Stimulated activated CD4-positive, alpha-beta T cell treated with anti-CD3 and anti-CD28 coated beads, Interleukin-15, amount 100 ng/mL, for 1 hour (primary cell): ENCODE measurements at places on chromosomes 12 and 14.

DNA sequence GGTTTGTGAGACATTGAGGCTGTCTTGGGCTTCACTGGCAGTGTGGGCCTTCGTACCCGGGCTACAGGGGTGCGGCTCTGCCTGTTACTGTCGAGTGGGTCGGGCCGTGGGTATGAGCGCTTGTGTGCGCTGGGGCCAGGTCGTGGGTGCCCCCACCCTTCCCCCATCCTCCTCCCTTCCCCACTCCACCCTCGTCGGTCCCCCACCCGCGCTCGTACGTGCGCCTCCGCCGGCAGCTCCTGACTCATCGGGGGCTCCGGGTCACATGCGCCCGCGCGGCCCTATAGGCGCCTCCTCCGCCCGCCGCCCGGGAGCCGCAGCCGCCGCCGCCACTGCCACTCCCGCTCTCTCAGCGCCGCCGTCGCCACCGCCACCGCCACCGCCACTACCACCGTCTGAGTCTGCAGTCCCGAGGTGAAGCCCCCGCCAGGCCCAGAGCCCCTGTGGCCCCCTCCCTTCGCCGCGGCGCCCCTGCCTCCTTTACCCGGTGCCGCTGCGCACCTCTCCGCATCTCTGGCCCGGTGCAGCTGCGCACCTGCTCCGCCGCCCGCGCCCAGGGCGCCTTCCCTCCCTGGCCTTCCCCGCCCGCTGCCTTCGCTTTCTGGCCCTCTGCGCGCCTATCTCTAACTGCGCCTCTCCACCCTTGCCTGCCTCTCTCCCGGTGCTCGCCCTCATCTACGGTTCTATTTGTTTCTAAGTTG lies at the start of gene ENO2:
Gene ENO2 (plus strand): TSS at position 335 of the 701 bp plus-strand sequence. CDS start 1,253 bp downstream, outside the sequence.
- DNase-seq = peak; percentile 71

DNA sequence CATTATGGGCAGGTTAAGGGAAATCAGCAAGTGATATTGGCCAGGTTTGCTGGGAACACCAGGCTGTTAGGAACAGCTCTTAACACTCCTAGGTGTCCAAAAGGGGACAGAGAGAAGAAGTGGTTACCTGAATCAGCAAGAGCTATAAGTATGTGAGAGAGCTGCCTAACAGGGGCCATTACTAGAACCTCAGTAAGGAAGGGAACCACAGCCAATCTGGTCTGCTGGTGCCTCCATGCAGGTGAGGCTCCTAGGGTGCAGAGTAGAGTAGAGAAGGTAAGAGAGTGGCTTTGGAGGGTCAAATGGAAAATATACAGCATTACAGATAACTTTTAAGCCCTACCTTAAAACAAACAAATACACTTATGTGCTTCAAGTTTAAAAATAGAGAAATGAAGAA lies 36.6 kb upstream of the CCT2 start:
- no peak for DNase-seq

DNA sequence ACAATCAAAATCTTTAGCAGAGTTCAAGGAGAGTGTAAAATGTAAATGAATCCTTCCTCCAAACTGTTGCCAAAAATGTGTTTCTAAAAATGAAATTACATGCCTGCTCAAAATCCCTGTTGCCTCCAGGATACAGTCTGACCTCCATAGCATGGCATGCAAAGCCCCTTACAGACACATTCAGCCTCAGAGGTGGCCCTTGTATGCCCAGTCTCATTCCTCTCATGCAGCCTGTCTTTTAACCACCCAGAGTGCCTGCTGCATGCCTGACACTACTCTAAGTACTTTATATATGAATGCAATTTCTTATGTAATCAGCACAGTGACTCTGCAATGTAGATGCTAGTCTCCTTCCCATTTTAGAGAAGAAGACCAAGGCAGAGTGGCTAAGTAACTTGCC lies 24.4 kb upstream of the PTPRQ start:
- DNase-seq = no peak

- no peak for DNase-seq
Observed at GRCh38 chr12:131087302-131087818, 133.7 kb downstream of the ADGRD1 start.

DNA sequence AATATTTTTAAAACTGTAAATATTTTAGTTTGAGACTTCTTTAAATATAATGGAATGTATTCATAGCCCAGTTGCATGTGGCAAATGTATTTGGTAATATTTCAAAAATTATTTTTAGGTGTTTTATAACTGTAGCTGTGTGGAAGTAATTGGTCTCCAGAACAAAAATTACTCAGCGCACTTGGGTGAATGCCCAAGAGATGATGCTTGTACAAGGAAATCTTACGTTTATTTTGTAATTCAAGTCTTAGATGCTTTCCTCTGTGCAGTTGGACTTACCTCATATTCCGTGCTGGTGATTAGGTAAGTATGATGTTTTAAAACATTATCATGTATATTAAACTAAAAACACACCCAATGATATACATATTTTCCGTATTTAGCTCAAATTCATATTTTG lies 76.7 kb upstream of the SLCO1B1 start:
- DNase-seq = no peak

DNA sequence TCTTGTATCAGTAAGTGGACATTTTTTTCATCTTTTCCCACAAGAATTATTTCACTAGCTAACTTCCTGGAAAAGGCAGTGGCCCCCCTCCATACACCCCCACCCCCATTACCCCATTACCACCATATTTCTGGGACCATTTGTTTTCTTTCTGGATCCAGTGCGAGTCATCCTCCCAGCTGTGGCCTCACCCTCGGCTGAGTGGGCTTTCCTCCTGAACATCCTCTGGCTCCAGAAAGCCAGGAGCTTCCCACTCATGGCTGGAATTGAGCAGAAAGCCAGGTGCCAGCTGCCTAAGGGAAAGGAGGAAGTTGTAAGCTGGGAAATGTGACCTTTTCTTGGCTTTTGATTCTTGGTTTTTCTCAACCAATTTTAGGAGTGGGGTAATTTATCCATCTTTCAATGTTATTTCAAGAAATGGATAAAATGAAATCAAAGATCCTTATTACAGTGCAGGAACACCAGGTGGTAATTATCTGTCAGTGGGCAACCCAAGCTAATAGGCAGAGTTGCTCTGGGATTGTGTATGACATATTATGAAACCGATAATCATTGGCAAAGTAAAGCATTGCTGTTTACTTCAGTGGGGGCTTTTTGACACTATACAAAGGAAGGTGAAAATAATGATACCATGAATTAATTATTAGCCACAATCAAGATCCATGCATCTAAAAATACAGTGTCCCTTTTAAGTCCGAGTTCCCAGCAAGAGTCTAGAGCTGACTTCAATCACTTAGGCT lies 124.6 kb downstream of the KICS2 start:
- DNase-seq = no peak

GRCh38 chr14:100723135-100723829 lies 3.4 kb upstream of the DLK1 start:
- no peak for DNase-seq

DNA sequence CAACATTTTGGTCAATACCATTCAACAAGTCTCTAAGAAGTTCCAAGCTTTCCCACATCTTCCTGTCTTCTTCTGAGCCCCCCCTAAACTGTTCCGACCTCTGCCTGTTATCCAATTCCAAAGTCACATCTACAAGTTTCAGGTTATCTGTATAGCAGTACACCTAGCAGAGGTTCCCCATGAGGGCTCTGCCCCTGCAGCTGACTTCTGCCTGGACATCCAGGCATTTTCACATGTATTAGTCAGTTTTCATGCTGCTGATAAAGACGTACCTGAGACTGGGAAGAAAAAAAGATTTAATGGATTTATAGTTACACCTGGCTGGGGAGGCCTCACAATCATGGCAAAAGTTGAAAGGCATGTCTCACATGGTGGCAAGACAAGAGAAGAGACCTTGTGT lies 10.2 kb upstream of the PLA2G1B start:
- DNase-seq = no peak

GRCh38 chr12:120573560-120573959 lies 7.6 kb downstream of the POP5 start:
- no peak for DNase-seq

- no peak for DNase-seq
Observed at GRCh38 chr12:103278329-103278728, 217.4 kb downstream of the C12orf42 start.

DNA sequence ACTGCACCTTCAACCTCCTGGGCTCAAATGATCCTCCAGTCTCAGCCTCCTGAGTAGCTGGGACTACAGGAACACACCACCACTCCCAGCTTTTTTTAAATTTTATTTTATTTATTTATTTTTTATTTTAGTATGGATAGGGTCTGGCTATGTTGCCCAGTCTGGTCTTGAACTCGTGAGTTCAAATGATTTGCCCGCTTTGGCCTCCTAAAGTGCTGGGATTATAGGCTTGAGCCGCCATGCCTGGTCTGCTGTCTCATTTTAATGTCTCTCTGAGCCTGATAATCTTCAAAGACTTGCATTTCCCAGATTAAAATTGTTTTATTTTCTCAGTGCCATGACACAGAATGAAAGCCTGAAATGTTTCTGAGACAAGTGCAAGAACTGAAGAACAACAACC lies 1.2 kb upstream of the INHBC start:
- DNase-seq = no peak

GRCh38 chr12:53222806-53223261 lies 9.2 kb downstream of the RARG start:
- no peak for DNase-seq

- no peak for DNase-seq
Observed at GRCh38 chr12:125314051-125314755, 249.0 kb downstream of the AACS start.

- no peak for DNase-seq
Observed at GRCh38 chr14:93804654-93805053, 16.4 kb upstream of the PRIMA1 start.

GRCh38 chr12:15651371-15651770 lies 137.8 kb downstream of the EPS8 start:
- no peak for DNase-seq

- DNase-seq = no peak
Observed at GRCh38 chr14:101758913-101759593, 2.5 kb upstream of the PPP2R5C start.

- DNase-seq = no peak
Observed at GRCh38 chr14:35940291-35940690, 114.2 kb downstream of the BRMS1L start.

- DNase-seq = no peak
Observed at GRCh38 chr12:130016986-130017385, 113.2 kb upstream of the TMEM132D start.

- DNase-seq = no peak
Observed at GRCh38 chr12:42962384-42962783, 372.8 kb upstream of the PRICKLE1 start.

DNA sequence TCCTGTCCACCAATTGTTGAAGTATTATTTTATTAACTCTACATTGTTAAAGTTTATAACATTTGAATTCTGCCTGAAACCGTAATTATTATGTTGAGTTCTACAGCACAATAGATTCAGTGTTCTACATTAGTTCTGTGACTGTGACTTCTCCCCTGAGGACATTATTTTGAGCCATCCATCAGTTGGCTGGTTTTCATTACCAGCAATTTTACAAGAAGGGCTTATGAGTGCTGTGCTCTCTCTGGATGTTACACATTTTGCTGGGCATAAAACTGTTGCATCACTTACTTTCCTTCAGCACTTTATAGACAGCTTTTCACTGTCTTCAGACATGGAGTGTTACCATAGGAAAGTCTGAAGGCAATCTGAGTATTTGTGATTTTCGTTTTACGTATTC lies 118.2 kb upstream of the KITLG start:
- no peak for DNase-seq

DNA sequence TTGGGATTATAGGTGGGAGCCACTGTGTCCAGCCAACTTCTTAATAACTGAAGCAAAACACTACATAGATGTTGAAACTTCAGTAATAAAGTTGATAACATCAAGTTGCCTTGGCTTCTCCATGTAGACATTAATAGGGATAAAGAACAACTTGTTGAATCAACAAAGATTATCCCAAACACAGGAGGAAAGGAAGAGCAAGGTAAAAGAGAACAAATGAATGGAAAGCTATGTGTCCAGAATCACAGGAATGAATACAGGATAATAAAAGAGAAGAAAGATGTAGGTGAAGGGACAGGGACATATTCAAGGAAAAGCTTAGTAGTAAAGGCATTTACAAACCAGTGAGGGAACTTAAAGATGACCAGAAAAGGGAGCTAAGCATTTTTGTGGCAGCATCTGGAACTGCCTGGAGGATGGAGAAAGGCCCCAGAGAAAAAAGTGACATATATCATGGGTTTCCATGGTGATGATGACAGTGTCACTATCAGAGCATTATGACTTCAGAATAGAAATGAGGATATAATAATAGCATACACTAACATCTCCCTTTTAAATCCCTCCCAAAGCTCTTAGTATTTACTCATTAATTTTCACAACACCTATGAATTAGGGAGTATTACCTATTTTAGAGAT lies 24.0 kb upstream of the MDM1 start:
- no peak for DNase-seq

GRCh38 chr12:18165889-18166288 lies 75.9 kb upstream of the RERGL start:
- no peak for DNase-seq

- DNase-seq = no peak
Observed at GRCh38 chr14:104011824-104012517, 69.6 kb upstream of the RD3L start.

GRCh38 chr12:138898-139534 lies 72.4 kb downstream of the IQSEC3 start:
- no peak for DNase-seq

GRCh38 chr14:34498684-34499412 lies 36.8 kb upstream of the SPTSSA start:
- DNase-seq = no peak

- no peak for DNase-seq
Observed at GRCh38 chr14:92531106-92531873, 17.7 kb downstream of the RIN3 start.

- no peak for DNase-seq
Observed at GRCh38 chr12:52214421-52214802, 18.6 kb upstream of the KRT7 start.

- no peak for DNase-seq
Observed at GRCh38 chr14:54647378-54647777, 80.5 kb downstream of the SAMD4A start.

- no peak for DNase-seq
Observed at GRCh38 chr14:103897075-103897947, 30.9 kb upstream of the TDRD9 start.

GRCh38 chr12:76284816-76285750 lies 63.1 kb downstream of the BBS10 start:
- no peak for DNase-seq

DNA sequence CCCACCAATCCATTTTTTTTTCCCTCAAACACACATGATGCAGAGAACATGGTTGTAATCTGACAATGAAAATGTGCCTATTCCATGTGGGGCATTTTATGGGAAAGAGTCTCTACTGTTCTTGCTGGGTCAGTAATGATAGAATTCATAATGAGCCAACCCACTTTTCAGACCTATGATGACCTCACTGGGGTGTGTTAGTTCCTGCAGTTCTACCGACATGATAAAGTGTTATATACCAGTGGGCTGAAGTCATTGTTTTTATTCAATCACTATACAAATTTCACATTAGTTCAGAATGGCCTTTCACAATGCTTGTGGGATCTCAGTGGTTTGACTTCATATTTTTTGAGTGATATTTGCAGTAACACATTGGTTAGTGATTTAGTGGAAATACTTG lies 47.5 kb downstream of the PPFIBP1 start:
- no peak for DNase-seq

DNA sequence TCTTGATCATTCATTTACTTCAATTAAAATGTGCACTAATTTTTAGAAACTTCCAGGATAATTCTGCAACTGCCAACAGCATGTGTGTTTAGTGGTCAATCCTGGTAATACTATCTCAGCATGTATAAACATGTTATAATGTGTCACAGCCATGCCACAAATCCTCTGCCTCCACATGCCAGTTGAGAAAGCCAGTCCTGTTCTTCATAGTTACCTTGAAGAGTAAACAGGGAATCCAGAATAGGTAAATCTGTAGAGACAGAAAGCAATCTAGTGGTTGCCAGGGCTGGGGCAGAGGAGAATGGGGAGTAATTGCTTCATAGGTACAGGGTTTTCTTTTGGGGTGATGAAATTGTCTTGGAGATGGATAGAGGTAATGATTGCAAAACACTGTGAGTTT lies 85.9 kb downstream of the ARMH4 start:
- no peak for DNase-seq
